Myocyte (in vitro differentiated cells): ENCODE measurements at places on chromosomes 16 and 17. TPM values are rescaled to one million over a fixed set of nuclear protein-coding genes. Genes with fewer than 3 reads are reported as not detected.

Gene ADGRG1
- 38.8 and 173 TPM in 2 replicates for total RNA-seq

Gene LDHD
- 1.7 and 3.5 TPM in 2 replicates for total RNA-seq

Gene ZNF205
- total RNA-seq: 29.2 and 33.3 TPM in 2 replicates

Gene TP53TG3
- 0.80 TPM in 1 of 2 replicates, not detected in the other for total RNA-seq

Gene IL21R
- total RNA-seq: 2.0 and 3.2 TPM in 2 replicates

Gene TNFAIP1
- 69.0 and 91.3 TPM in 2 replicates for total RNA-seq

Gene SCIMP
- not detected in 2 replicates for total RNA-seq

Gene TMEM235
- total RNA-seq: not detected in 2 replicates

Gene SGSH
- 17.1 and 17.8 TPM in 2 replicates for total RNA-seq

Gene ZNF598
- total RNA-seq: 33.5 and 50.3 TPM in 2 replicates

Gene TSNAXIP1
- total RNA-seq: 1.1 and 4.5 TPM in 2 replicates

Gene NKD1
- 0.16 and 0.75 TPM in 2 replicates for total RNA-seq

Gene KREMEN2
- total RNA-seq: 10.4 and 17.8 TPM in 2 replicates

Gene KLHL10
- 1.3 TPM in 1 of 2 replicates, not detected in the other for total RNA-seq

Gene ZDHHC1
- total RNA-seq: 12.8 and 19.2 TPM in 2 replicates

Gene SHBG
- total RNA-seq: 0.43 and 1.4 TPM in 2 replicates

Gene MRPS23
- 23.3 and 27.3 TPM in 2 replicates for total RNA-seq

Gene FOXJ1
- not detected in 2 replicates for total RNA-seq

Gene CRISPLD2
- total RNA-seq: 6.1 and 7.2 TPM in 2 replicates

Gene KCNH6
- not detected in 2 replicates for total RNA-seq

Gene SMG1
- total RNA-seq: 24.8 and 30.7 TPM in 2 replicates

Gene KRT24
- total RNA-seq: not detected in 2 replicates

Gene NME2
- total RNA-seq: 388 and 441 TPM in 2 replicates

Gene CCL8
- total RNA-seq: not detected in 2 replicates

Gene TBC1D3E
- not detected in 2 replicates for total RNA-seq

Gene LPO
- total RNA-seq: not detected in 2 replicates

Gene SMIM5
- total RNA-seq: 1.8 and 4.4 TPM in 2 replicates

Gene SPAG9
- total RNA-seq: 92.1 and 93.2 TPM in 2 replicates

Gene NECAB2
- total RNA-seq: 0.16 TPM in 1 of 2 replicates, not detected in the other

Gene NOXO1
- total RNA-seq: 1.1 and 3.1 TPM in 2 replicates

Gene PVALEF
- total RNA-seq: not detected in 2 replicates

Gene CREBBP
- total RNA-seq: 15.9 and 16.8 TPM in 2 replicates

Gene C16orf89
- total RNA-seq: 0.43 and 0.94 TPM in 2 replicates

Gene TAT
- not detected in 2 replicates for total RNA-seq

Gene ZNF597
- total RNA-seq: 2.2 and 2.9 TPM in 2 replicates

Gene IRX3
- 67.1 and 109 TPM in 2 replicates for total RNA-seq

Gene C16orf95
- 2.9 and 4.4 TPM in 2 replicates for total RNA-seq

Gene RNPS1
- 109 and 136 TPM in 2 replicates for total RNA-seq

Gene GAS2L2
- 0.08 TPM in 1 of 2 replicates, not detected in the other for total RNA-seq

Gene TEX19
- total RNA-seq: 0.80 and 1.1 TPM in 2 replicates

Gene ABCA9
- total RNA-seq: 0.68 TPM in 1 of 2 replicates, not detected in the other

Gene TMEM100
- 1.5 and 3.0 TPM in 2 replicates for total RNA-seq

Gene CCL17
- total RNA-seq: not detected in 2 replicates

Gene TBC1D3C
- total RNA-seq: 1.2 and 1.6 TPM in 2 replicates

Gene ABCC12
- 0.05 TPM in 1 of 2 replicates, not detected in the other for total RNA-seq

Gene NPIPA7
- total RNA-seq: 6.7 and 8.2 TPM in 2 replicates

Gene PRSS22
- total RNA-seq: not detected in 2 replicates

Gene UBE2O
- total RNA-seq: 12.7 and 21.1 TPM in 2 replicates

Gene SLC12A3
- total RNA-seq: 0.16 TPM in 1 of 2 replicates, not detected in the other

Gene UBB
- total RNA-seq: 823 and 904 TPM in 2 replicates

Gene KRT32
- not detected in 2 replicates for total RNA-seq

Gene MYCBPAP
- 0.35 and 0.52 TPM in 2 replicates for total RNA-seq

Gene NME3
- 51.2 and 61.2 TPM in 2 replicates for total RNA-seq

Gene GP1BA
- not detected in 2 replicates for total RNA-seq

Gene CHD9NB
- 0.24 TPM in 1 of 2 replicates, not detected in the other for total RNA-seq

Gene DCUN1D3
- 18.8 TPM in 2 replicates for total RNA-seq

Gene KRTAP2-1
- total RNA-seq: not detected in 2 replicates
